ENCODE measurements at places on chromosomes 5 and 9. TPM values are rescaled to one million over a fixed set of nuclear protein-coding genes. Genes with fewer than 3 reads are reported as not detected.

F2RL2 gene
- total RNA-seq: 0.31 TPM

CARTPT gene
- 0.63 TPM for total RNA-seq

MPDZ gene
- 70.4 TPM for total RNA-seq

ANKRD18A gene
- 8.1 TPM for total RNA-seq

CLIC3 gene
- not detected for total RNA-seq

EFNA5 gene
- 15.7 TPM for total RNA-seq
